Stimulated activated CD4-positive, alpha-beta T cell treated with anti-CD3 and anti-CD28 coated beads, Interleukin-4, amount 100 ng/mL, for 4 hours (primary cell): ENCODE measurements at places on chromosomes 13 and 19.

- no peak for DNase-seq
These were observed 28.0 kb upstream of the SLC15A1 start for GRCh38 chr13:98780451-98780850.

DNA sequence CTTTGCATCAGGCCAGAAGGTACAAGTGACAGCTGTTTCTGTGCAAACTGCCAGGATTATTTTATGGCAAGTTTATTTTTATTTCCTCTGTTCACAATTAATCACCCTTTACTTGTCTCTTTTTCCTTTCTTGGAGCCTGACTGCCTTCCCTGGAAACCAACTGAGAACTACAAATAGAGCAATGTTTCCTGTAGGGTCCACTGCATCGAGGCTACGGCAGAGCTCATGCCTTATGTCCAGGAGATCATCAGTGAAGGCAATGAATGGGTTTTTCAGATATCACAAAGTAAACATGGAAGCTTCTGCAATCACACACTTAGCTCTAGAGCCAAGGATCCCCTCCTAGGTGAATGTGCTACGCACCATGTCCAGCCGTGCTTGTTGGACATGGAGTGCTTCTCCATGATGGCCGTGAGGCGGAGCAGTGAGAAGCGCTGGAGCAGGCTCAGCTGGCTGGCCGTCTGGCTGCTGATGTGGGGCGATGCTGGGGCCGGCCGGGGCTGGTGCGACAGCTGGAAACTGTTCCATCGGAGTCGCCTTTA lies 110.9 kb downstream of the KL start:
- no peak for DNase-seq

- no peak for DNase-seq
These were observed 290.8 kb downstream of the SHISA2 start for GRCh38 chr13:25761041-25761440.

DNA sequence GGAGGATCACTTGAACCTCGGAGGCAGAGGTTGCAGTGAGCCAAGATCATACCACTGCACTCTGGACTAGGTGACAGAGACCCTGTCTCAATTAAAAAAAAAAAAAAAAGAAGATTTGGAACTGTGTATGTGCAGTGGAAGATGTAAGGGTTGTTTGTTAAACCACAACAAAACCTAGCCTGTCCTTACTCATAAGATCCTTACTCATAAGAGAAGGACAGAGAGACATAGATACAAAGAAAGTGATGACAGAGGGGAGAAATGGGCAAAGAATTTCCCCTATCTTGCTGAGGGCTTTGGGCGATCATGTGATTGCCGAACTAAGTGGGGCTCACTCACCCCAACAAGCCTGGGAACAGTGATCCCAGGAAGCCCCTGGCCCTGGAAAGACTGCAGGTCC lies 7.9 kb downstream of the ITPKC start:
- no peak for DNase-seq

DNA sequence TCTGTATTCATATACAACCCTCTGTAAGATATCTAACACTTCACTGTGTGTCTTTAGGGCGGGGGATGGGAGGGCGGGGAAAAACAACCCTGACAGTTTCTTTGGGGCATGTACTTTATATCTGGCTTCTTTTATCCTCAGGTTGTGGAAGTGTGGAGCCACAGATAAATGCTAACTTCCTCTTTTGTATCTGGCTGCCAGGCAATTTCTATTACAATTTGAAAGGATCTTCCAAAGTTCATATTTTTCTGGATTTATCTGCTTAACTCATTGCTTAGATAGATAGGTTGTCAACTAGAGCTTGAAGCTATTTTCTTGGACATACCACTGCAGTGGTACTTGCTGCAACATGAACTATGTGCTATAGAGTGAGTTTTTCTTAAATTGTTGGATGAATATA lies 393.0 kb downstream of the LMO7 start:
- no peak for DNase-seq

- DNase-seq = no peak
These were observed 47.1 kb upstream of the CNMD start for GRCh38 chr13:52786766-52787165.

DNA sequence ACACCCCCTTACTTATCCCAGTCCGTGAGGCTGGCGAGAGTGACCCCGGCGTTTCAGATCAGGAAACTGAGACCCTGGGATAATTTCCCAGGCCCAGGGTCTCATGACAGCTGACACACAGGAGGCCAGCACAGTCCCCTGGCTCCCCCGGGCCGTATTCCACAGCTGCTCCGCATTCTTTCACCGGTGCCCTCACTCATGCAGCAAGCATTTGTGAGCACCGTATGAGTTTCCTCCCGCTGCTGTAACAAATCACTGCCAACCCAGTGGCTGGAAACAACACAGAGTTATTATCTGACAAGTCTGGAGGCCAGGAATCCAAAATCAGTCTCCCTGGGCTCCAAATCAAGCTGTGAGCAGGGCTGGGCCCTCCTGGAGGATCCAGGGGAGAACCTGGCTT lies 21.3 kb downstream of the GADD45B start:
- no peak for DNase-seq

GRCh38 chr13:106610486-106610885 lies 42.5 kb upstream of the ARGLU1 start:
- DNase-seq = no peak

DNA sequence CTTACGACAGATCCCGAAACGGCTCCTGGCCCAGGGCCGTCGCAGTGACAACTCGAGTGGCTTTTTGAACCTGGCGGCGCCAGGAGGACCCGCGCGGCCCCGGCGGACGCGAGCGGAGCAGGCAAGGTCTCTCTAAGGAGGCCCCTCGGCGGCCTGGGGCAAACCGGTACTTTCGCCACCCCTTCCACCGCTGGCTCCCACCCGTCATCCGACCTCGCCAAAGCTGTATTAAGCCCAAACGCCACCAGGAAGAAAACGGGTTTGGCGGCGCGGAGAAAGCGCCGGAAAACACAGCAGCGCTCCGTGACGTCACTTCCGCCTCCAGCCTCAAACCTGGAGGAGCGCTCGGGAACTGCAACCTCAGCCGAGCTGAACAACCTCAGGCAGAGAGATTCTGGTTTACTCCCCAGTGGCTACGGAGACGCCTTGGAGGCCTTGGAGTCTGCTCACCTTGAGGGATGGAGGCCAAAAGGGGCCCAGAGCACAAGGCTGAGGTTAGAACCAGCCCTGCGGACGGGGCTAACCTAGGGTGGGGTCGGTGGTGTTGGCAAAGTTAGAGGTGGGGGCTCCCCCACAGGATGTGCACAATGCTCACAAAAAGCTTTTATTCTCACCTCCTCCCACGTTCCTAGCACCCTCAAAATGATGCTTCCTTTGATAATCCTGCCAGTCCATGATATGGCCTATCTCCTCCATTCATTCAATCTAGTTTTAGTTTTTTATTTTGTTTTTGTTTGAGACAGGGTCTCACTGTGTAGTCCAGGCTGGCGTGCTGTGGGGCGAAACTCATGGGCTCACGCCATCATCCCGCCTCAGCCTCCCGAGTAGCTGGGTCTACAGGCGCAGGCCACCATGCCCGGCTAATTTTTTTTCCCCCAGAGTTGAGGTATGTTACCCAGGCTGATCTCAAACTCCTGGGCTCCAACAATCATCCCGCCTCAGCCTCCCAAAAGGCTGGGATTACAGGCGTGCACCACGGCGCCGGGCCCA lies at the start of gene ZNF266:
Gene ZNF266, minus strand, starts transcription at position 295 of the 990 bp plus-strand sequence. CDS start 15,484 bp downstream, outside the sequence.
- peak; percentile 87 for DNase-seq

GRCh38 chr13:113558461-113558860 lies 26.1 kb upstream of the TFDP1 start:
- no peak for DNase-seq

DNA sequence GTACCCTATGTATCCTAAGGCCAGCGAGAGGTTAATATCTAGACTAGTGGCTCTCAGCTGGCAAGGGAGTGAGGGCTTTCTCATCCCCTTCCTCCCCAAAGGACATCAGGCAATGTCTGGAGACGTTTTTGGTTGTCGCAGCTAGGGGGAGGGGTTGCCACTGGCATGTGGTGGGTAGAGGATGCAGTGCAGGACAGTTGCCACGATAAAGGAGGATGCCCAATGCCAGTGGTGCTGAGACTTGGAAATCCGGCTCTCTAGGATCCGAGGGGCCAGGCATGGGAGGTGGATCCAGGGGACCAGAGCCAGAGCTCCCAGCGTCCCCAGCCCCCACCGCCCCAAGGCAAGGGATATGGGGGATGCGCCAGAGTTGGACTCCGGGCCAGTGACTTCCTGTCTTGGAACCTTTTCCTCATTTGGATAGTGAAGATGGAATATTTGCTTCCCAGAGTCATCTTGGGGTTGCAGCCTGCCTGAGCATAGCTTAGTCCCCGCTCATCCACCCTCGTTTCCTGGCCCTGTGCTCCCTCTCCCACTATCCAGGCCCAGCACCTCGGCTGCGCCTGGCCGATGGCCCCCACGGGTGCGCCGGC lies 4.9 kb downstream of the SSC5D start:
- no peak for DNase-seq

DNA sequence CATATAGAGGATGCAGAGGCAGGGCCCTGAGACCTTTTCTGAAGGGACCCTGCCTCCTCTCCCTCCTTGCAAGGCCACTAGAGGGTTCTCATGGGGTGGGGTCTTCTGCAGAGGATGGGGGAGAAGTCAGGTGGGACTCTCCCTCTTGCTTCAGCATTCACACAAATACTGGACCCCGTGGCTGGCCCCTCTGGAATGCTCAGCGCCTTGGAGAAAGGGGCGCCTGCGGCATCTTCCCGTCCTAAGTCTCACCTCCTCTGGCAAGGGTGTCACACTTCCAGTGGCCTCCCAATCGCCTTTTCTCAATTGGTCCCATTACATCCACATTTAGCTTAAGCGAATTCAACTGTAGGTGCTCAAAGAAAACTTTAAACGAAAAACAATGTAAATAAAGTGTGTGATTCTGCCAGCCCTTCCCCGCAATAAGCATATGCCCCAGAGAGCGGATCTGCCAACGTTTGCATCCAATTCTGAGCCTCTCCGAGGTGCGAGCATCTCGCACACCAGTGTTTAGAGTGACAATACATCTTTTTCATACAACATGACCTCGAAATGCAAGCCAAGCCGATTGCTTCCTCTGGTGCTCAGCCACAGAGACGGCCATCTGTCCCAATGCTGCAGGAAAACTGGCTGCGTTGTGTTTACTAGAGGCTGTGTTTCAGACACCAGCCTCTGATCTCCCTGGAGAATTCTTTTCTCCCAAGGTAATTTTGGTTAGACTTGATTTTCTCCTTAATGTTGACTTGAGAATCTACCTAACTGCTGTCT lies 69.1 kb upstream of the WASF3 start:
- DNase-seq = no peak

DNA sequence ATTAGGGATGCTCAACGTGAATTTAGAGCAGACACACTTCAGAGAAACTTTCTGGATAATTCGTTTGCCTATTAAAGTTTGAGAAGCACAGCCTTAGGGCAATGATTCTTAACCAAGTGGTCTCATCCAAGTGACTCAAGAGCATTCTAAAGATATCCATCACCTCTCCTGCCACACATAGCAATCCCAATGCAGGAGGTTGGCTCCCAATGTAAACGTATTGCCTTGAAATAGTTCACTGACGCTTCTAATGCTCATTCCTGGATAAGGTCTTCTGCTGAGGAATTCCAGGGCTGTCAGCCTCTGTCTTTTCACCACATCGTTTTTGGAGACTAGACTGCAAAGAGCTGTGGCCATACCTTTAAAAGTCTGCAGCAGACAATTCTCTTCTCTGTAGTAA lies 279.8 kb upstream of the DACH1 start:
- DNase-seq = no peak

DNA sequence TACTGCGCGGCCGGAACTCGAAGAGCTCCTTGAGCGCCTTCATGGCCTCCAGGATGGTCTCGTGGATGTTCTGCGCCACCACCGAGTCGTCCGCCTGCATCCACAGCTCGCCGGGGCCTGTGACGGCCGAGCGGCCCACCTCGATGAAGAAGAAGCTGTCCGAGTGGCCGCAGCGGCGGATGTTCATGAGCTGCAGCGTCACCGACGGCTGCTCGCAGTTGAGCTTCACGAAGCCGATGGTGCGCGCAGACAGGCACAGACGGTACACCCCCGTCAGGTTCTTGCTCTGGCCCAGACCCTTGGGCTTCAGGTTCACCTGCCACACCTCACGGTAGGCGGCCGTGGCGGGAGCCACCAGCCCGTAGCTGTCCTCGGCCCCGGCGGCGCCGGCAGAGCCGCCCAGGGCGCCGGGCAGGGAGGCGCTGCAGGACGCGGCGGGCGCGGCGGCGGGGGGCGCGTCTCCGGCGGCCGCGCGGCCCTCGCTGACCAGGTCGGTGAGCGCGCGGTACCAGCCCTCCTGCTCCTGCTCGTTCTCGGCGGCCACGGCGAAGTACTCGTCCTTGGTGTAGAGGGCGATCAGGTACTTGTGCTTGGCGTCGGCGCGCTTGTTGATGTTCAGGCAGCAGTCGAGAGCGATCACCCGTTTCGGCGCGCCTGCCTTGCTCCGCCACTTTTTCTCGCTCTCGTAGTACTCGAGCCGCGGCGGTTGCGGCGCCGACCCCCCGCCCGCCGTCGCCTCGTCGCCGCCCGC lies 1.1 kb downstream of the IRS2 start:
- no peak for DNase-seq

- DNase-seq = no peak
These were observed 444.4 kb upstream of the ZNF507 start for GRCh38 chr19:31900991-31901390.

DNA sequence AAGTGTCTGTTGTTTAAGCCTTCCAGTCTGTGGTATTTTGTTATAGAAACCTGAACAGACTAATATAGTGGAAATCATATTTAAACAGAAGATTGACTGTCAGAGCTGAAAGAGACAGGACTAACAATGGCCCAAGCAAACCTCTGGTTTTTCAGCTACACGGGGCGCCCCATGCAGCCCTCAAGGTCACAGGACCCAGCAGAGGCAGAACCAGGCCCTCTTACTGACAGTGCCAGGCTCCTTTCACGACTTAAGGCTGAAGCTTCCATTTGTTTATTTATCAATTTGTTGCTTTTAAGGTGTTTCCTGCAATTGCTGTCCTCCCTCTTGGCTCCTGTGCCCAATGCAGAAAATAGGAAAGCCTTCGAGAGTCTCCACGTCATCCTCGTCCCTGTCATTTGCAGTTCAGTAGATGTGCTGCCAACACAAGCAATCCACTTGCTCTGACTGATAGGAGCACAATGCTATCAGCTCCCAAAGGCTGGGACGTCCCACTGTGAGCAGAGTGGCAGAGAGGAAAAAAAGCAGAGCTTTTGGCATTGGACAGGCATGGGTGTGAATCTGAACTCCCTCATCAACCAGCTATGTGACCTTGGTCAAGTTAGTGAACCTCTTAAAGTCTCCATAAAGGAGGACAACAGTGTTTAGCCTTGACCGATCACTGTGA lies 10.5 kb upstream of the SLC7A1 start:
- DNase-seq = no peak

DNA sequence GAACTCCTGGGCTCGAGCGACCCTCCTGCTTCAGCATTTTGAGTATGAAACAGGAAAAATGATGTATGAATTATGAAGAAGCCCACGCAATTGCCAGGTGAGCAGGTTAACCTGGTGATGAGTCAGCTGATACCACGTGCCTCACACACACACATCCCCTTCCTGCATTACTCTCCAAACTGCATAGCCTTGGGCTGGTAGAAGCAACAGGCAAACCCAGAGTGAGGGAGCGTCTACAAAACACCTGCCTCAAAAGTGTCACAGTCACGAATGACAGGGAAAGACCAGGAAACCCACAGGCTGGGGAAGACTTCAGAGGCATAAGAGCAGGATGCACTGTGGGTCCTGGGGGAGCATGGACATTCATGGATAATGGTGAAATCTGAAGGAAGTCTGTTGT lies 192.8 kb upstream of the IRS2 start:
- no peak for DNase-seq

GRCh38 chr13:24500977-24501376 lies 11.6 kb downstream of the PARP4 start:
- no peak for DNase-seq

- DNase-seq = peak; percentile 91
These were observed 7.3 kb upstream of the HOOK2 start for GRCh38 chr19:12782424-12783290.
